Panc1 (cell line): ENCODE measurements at places on chromosomes 4 and X. TPM values are rescaled to one million over a fixed set of nuclear protein-coding genes. Genes with fewer than 3 reads are reported as not detected.

OPN1MW2 gene
- total RNA-seq, result not detected

FAM9C gene
- not detected for total RNA-seq

DNA sequence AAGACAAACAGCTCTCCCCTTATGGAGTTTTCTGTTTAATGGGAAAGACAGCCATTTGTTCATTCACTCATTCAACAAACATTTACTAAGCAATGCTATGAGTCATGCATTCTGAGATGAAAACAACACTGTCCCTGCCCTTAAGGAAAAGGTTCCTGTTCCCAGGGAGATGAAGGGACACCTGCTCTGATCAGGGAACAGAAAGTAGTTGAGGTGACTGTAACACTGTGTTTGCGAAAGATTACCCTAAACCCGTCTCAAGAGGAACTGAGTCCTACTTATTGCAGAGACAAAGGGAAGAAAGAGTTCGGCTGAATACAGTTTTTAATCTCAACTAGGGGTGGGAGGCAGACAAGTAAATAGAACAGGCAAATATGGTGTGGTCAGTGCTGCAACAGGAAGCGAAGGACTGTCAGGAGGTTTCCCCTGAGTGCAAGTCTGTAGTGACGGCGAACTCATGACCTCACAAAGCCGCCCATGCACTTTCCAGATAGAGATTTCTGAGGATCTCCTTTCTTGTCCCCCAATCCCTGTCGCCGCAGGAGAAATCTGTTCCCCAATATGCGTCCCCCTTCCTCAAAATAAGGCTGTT is 712 bp downstream of the STX18 start:
- no peak for DNase-seq

DNA sequence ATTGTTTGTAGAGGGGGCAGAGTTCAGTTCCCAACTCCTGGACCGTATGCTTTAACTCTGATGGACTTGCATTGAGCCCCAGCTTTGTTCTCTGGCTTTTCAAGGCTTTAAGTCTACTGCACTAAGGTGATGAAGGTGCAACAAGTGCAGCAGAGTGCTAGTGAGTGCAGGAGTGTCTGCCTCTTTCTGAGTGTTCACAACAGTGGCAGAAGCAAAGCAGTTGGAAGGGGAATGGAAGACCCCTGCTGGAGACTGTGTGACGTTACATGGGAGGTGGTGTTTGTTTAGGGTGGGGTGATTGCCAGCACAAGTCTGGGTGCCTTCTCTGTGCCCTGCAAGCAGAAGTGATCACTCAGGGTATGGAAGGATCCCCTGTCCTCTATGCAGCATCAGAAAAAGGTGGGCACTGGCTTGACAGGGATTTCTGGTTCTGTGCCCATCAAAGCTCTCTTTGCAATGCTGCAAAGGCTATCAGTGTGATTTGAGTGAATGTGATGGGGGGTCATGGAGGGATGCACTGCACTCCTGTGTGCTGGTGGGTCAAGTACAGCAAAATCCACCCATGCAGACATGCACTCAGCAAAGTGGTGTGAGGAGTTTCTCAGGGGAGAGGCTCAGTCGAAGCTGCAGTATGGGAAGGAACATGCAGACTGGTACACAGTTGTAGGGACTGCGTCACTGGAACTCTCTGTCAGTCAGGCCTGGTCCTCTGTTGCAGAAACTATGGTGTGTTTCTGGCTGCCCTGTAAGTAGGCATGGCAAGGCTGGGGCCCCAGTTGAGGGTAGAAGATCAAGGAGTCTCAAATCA is 70.9 kb upstream of the UGT2B7 start:
- DNase-seq, result no peak

GRCh38 chrX:65647801-65648200 is 19.7 kb upstream of the MSN start:
- DNase-seq, result no peak

GRCh38 chr4:94486372-94486801 is 34.6 kb downstream of the PDLIM5 start:
- DNase-seq, result no peak

DNA sequence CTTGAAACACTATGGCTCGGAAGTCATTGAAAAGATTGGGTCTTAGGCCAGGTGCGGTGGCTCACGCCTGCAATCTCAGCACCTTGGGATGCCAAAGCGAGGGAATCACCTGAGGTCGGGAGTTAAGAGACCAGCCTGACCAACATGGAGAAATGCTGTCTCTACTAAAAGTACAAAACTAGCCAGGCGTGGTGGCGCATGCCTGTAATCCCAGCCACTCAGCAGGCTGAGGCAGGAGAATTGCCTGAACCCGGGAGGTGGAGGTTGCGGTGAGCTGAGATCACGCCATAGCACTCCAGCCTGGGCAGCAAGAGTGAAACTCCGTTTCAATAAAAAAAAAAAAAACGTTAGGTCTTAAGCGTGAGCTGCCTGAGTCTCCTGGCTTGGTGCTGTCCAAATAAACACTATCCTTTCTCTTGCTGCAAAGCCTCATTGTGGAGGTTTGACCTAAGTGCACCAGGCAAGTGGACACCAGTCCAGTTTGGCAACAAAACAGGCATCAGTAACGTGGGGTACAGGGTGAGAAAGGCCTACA is 185.9 kb downstream of the DHRSX start:
- no peak for DNase-seq

- no peak for DNase-seq
These were observed 45.8 kb downstream of the ANXA10 start for GRCh38 chr4:168138143-168138542.

- no peak for DNase-seq
These were observed 1.4 kb upstream of the ATP8A1 start for GRCh38 chr4:42658261-42658660.

GRCh38 chrX:150849486-150849885 is 49.0 kb downstream of the CD99L2 start:
- no peak for DNase-seq

DNA sequence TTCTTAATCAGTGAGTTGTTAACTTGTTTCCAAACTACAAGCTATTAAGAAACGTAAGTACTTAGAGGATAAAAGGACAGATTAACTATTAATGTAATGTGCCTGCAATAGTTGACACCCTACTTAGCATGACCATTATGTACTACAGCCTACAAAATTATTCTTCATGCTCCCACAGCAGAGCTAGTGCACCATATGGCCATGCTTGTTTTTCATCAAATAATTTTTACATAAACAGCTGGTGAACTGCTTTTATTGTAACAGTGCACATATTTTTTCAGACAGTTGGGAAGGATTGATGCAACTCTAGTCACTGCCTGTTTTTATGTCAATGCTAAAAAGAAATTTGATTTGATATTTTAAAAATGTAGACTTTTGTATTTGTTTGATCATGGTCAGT is 10.2 kb upstream of the MAGEB10 start:
- no peak for DNase-seq

DNA sequence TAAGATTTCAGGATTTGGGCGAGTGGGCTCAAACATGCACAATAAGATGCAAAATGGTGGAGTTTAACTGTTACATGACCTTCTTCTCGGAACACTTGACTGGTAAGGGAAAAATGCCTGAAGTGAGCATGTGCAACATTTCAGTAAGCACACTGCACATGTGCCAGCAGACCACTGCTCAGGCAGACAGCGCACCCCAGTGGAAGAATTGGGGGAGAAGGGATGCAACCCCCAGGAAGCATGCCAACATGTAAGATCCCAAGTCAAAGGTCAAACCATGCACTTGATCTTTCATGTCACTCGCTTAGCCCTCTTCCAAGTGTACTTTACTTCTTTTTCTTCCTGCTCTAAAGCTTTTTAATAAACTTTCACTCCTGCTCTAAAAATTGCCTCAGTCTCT is 256.3 kb downstream of the CENPC start:
- no peak for DNase-seq

GRCh38 chr4:10104211-10104990 is 12.2 kb downstream of the WDR1 start:
- no peak for DNase-seq

DNA sequence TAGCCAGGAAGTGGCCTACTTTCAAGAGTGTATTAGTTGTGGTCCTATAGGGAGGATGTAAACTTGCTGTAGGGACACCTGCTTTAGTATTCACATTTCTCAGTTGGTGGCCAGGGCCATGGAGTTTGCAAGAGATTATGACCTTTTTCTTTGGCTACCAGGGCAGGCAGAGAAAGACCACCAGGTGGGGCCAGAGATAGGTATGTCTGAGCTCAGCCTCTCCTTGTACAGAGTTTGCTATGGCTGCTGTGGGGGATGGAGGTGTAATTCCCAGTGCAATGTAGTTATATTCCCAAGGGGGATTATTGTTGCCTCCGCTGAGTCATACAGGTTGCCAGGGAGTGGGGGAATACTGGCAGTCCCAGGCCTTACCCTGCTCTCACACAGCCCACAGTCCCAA is 26.3 kb upstream of the DACH2 start:
- no peak for DNase-seq

- DNase-seq, result no peak
These were observed 139.1 kb downstream of the MAB21L2 start for GRCh38 chr4:150720973-150721518.
